ENCODE measurements at places on chromosomes 11 and 22.

GRCh38 chr11:43071338-43071737, 240.5 kb upstream of the API5 start:
- DNase-seq, result no peak

- no peak for DNase-seq
Observed at GRCh38 chr11:12161137-12161536, 50.7 kb downstream of the MICAL2 start.

DNA sequence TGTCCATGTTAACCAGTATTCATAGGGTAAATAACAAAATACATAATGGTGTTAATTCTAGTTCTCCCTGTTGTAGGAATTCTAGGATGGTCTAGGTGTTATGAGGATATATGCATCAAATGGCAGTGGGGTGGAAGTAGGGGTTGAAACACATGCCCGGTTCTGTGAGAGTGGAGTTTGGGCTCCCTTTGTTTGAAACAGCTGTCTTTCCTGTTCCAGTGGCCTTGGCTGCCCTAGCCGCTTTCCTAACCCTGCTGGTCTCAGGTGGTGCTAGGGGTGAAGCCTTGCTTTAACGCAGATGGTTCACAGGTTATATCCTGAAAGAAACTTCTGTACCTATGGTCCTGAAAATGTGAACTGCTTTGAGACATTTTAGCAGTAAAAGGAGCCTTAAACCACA, 38.3 kb downstream of the SERPINH1 start:
- peak; percentile 26 for DNase-seq

DNA sequence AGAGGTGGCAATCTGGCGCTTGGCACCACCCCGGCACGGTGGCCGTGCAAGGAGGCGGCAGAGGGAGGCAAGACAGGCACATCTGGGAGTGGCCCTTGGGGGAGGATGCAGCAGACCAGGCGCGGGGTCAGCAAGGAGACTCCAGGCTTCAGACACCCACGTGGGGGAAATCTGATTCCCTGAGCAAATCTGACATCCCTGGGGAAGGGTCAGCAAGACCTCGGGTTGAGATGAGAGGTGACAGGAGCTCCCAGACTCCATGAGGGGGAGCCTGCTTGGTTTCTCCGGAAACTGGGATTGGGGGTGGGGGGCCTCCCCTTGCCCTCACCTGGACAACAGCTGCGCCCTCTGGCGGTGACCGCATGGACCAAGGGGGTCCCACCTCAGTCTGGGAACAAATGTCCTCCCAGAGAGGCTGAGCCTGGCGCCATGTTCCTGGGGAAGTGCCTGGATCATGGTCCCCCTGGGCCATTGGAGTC, 4.0 kb upstream of the RCOR2 start:
- DNase-seq, result no peak
